Hematopoietic multipotent progenitor cell treated with erythropoietin and hydrocortisone succinate and interleukin-3 and kit ligand, for 6 days (in vitro differentiated cells): ENCODE measurements at places on chromosomes 12 and 14.
A peak's percentile ranks its signal among the peaks of the same experiment; 100 is the strongest.

GRCh38 chr12:58455136-58455535 lies 465.2 kb downstream of the LRIG3 start:
- DNase-seq = no peak

DNA sequence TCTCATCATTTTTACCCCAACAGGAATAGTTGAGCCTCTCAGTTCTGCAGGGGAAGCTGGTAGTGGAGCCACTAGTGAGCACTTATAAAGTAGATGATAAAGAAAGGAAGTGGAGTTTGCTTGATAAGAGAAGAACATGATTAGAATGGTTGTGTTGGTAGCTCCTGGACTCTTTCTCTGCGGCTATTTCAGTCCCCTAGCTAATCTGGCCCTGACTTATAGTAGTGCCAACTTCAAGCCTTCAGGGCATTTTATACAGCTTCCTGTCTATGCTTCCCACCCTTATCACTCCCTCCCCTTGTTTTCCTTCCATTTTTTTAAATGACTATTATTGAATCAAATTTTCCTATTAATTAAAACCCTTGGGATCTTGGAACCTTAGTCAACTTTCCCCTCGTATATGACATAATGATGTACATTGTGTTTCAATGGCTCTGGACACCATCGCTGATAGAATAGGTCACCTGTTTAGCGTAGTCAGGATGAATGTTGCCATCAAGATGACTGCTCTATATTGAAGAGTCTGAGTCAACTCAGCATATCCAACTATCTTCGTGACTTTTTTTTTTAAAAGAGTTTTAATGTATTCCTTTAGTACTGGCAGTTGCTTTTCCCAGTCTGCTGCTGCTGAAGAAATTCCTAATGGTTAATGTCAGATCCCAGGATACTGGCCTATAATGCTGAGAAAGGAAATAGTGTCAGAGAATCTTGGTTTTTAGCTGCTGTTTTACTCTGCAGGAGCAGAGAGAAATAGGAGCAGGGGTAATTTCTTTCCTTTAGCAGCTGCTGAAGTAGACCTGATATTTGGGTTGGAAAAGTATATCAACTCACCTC lies 16.2 kb upstream of the PCNX1 start:
- peak; percentile 43 for DNase-seq

DNA sequence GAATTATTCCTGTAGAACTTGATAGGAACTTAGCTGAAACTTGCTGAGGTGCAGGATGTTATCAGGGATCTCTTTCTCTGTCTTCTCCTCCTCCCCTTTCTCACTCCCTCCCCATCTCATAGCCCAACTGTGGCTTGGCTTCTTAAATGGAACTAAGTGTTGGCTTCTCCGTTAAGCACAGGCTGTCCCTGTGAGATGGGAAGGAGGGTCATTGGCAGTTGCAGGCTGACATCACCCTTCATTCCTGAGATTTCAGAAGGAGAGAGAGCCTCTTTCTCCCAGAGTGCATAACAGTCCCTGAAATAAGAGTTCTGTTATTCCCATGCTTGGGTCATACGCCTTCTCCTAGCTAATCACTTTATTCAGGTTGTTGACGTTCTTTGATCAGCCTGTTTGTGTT lies 162.0 kb downstream of the UNC79 start:
- DNase-seq = no peak

GRCh38 chr12:43011383-43011926 lies 421.9 kb upstream of the PRICKLE1 start:
- DNase-seq = no peak

DNA sequence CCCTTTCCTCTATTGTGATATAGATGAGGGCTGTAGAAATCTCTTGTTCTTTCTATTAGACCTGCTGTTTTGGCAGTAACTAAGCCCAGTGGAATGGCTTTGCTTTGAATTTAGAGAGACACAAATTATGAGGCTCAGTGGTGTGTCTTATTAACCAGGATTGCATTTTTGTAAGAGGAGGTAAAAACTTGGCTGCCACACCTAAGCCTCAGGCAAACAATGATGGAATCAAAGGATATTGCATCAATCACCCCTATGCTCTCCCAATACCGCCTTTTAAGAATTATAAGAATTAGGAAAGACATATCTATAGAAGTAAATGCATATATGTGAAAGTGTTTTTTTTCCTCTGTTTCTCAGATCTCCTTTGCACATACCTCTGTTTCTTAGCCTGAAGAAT lies 63.3 kb downstream of the ACSS3 start:
- no peak for DNase-seq

GRCh38 chr14:33675415-33676130 lies 275.3 kb downstream of the EGLN3 start:
- DNase-seq = no peak

DNA sequence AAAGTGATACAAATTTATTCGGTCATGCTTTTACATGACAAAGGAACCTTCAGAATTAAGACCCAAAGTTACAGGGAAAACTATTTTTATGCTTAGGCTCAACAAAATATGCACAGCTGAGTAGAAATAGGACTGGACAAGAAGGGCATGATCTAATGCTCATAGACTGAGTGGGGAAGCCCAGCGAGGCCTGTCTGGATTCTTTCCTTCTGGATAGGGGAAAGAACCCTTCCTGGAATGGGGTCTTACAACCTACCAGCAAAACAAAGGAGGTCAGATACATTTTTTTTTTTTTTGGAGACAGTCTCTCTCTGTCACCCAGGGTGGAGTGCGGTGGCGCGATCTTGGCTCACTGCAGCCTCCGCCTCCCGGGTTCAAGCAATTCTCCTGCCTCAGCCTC lies 2.2 kb upstream of the DDX55 start:
- DNase-seq = no peak

DNA sequence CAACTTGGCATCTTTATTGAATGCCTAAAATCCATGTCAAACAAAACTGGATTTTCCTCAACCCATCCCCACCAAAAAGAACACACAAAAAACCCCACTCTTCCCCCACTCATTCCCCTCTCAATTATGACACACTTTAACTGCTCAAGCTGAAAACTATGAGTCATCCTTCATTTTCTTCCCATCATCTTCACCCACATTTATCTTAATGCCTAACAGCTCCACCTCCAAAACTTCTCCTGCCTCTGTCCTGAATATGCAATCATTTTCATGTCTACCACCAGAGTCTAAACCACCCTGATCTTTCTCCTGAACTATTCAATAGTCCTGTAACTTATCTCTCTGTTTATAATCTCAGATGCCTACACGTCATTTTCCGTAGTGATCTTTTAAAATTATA lies 239.7 kb downstream of the BCAT1 start:
- DNase-seq = peak; percentile 19
